ENCODE measurements at places on chromosomes 11 and 22.

GRCh38 chr11:279966-280705, 1.9 kb downstream of the NLRP6 start:
- DNase-seq: no peak

- no peak for DNase-seq
Measured at GRCh38 chr22:28819253-28820096, 19.1 kb upstream of the XBP1 start.

- DNase-seq: no peak
Measured at GRCh38 chr22:39122772-39123470, 25.9 kb downstream of the APOBEC3H start.

GRCh38 chr11:40306938-40307548, 1152.4 kb downstream of the LRRC4C start:
- DNase-seq: no peak

DNA sequence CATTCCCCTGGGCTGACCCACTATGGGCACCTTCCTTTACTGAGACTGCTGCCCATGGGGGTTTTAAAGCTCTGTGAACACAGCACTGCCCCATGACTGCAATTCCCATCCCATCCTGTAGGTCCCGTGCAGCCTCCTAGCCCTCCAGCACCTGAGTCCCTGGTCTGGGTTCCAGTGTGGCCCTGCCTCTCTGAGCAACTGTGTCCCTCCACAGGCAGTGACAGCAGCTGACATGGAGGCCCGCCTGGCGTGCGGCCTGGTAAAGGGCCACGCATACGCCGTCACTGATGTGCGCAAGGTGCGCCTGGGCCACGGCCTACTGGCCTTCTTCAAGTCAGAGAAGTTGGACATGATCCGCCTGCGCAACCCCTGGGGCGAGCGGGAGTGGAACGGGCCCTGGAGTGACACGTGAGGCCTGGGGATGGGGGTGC, 12.6 kb downstream of the OMP start:
- no peak for DNase-seq

DNA sequence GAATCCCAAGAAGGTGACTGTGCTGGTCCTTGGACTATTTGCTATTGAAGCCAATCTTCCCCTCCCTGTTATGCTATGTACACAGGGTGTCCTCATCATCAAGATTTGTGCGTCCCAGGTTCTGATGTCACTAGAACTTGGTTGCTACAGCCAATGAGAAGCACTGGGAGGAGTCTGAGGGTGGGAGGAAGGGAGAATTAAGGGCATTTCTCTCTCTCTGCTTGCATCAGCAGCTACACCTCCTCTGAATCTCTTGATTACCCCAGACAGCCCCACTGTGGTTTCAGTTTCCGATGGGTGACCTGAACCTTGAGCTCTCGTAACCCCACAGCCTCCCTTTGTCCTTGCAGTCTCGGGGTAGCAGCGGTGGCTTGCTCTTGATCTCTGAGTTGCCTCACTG, 212.4 kb upstream of the SESN3 start:
- no peak for DNase-seq

DNA sequence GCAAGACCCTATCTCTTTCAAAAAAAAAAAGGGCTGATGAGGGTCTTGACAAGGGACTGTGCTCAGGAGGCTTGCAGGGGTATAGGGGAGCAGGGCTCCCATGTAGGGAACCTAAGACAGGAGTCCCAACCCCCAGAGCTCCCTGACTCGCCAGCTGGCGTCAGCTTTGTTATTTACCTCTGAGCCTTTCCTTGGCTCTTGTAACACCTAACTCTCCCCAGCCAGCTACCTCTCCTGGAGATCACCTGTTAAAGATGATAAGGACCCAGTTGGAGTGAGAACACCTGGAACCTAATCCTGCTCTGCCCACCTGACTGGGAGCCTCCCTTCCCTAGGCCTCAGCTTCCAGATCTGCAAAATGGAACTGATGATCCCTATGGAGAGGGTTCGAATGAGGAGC, 13.2 kb downstream of the SLC35E4 start:
- DNase-seq: no peak

DNA sequence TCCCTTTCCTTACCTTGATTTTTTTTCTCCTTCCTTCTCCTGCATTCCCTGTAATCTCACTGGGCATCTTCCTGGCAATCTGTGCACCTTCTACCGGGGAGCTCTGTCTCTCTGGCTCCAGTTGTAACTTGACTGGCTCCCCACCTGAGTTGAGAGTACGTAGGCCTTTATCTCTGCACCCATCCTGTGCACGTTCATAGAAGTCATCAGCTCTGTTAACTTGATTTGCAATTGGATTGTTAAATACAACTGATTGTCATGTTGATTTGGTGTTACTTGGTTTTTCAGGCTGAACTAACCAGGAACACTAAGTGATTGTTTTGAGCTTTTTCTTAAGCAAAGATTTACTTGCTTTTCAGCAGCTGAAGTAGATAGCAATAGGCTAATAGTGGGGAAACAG, 11.8 kb downstream of the SWAP70 start:
- DNase-seq: no peak

DNA sequence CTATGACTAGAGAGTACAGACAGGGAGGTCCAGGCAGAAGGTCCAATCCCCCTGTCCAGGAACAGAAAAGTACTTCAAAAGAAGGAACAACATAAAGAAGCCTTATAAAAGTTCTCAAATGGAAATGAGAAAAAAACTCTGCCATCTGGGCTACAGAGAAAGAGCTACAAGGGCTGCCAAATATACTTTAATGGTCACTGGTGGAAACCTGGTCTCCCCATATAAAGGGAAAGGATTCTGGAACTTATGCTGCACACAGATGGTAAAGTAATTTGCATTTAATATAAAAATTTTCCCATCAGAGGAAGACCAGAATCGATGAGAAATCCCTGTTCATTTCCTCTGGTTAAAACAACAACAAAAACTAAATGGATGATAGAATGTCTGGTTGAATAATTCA, 119.4 kb upstream of the MTMR2 start:
- no peak for DNase-seq

- DNase-seq: no peak
Measured at GRCh38 chr22:36375071-36375980, 12.4 kb downstream of the MYH9 start.

DNA sequence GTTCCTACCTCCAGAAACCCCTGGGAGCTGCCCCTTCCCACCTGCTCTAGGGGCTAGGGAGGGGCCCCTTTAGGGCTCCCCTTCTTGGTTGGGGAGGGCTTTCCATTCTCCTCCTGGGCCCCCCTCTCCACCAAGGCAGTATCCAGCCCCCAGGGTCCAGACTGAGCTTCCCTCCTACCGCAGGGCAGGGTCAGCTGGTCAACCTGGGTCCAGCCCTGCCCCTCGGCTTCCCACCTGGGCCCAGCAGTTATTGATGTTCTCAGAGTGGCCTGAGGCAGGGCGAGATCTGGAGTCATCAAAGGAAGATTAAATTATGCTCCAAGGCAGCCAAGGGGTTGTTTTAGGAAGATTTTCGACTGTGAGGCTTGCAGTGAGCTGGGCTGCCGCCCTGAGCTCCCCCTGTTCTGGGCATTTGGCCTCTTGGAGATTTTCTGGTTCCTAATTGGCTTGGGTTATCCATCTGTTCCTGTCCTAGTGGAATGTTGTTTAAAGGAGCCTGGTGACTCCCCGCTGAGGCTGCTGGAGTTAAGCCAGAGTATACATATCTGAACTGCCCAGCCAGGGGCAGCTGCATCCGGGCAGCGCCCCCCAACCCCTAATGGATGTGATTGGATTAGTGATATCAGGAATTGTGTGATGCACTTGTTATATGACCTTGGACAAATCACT, 1.8 kb upstream of the SLC22A8 start:
- no peak for DNase-seq

GRCh38 chr11:9473408-9473807, 12.6 kb downstream of the ZNF143 start:
- no peak for DNase-seq

Measured in activated CD4-positive, alpha-beta T cell treated with anti-CD3 and anti-CD28 coated beads, Interleukin-2, amount 50 U/mL, for 24 hours (primary cell).